NCI-H226 (cell line): ENCODE measurements at places on chromosomes 2 and 18.

GRCh38 chr2:230975927-230976326 is 20.0 kb upstream of the SPATA3 start:
- DNase-seq = no peak

GRCh38 chr2:62194558-62195420 is 1.1 kb upstream of the B3GNT2 start:
- no peak for DNase-seq

DNA sequence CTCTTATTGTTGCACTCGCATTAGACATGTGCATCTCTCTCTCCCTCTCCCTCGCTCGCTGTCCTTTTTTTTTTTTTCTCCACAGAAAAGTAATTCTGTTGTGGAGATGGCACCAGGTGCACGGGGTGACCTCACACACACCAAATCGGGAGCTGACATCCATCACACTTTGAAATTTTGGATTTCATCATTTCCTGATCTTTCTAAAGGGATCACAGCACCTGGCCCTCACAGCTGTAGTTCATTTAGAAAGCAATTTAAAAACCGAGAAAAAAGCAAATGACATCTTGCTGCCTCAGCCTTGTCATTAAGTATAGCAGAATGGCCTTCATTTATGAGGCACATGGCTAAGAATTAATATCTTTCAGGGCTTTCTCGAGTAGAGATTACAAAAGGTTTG is 717.2 kb downstream of the RNF144A start:
- DNase-seq = no peak

GRCh38 chr2:209938906-209939305 is 63.5 kb upstream of the RPE start:
- DNase-seq = no peak

DNA sequence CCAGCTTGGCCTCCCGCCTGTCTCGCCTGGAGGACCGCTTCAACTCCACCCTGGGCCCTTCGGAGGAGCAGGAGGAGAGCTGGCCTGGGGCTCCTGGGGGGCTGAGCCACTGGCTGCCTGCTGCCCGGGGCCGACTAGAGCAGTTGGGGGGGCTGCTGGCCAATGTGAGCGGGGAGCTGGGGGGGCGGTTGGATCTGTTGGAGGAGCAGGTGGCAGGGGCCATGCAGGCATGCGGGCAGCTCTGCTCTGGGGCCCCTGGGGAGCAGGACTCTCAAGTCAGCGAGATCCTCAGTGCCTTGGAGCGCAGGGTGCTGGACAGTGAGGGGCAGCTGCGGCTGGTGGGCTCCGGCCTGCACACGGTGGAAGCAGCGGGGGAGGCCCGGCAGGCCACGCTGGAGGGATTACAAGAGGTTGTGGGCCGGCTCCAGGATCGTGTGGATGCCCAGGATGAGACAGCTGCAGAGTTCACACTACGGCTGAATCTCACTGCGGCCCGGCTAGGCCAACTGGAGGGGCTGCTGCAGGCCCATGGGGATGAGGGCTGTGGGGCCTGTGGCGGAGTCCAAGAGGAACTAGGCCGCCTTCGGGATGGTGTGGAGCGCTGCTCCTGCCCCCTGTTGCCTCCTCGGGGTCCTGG is 3.7 kb upstream of the KHK start:
- DNase-seq = no peak

DNA sequence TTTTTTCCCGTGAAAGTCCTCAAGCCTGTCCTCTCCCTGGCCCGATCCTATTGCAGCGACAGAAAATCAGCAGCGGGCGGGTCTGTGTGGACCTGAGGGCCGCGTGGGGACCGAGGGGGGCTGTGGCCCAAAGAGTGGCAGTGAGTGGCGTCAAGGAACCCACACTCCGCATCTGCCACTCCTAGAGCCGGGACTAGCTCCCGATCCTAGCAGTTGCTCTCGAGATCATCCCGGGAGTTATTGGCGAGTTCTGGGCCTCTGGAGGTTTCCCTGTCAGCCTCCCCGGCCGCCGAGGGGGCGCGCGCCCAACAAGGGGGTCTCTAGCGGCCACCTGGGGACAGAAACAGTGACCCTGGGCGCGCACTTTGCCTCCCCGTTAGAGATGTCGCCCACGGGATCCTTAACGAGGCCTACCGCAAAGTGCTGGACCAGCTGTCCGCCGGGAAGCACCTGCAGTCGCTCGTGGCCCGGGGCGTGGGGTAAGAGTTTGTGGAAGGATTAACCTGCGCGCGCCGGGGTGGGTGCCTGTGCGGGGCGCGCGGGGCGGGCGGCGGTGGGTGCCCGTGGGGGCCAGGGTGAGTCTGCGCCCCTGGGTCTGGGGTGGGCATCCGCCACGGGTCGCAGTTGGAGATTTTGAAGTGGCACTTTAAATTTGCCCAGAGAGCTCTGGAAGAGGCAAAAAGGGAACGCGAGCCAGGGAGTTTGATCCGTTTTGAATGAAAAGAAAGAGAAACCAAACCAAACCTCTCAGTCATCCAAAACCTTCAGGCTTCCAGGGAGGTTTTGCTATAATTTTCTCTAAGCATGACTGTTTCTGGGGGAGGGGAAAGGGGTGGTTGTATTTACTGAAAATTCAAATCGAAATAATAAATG is 3.5 kb downstream of the ADCYAP1 start:
- DNase-seq = no peak

GRCh38 chr2:64630752-64631151 is 23.0 kb downstream of the SERTAD2 start:
- DNase-seq = no peak

DNA sequence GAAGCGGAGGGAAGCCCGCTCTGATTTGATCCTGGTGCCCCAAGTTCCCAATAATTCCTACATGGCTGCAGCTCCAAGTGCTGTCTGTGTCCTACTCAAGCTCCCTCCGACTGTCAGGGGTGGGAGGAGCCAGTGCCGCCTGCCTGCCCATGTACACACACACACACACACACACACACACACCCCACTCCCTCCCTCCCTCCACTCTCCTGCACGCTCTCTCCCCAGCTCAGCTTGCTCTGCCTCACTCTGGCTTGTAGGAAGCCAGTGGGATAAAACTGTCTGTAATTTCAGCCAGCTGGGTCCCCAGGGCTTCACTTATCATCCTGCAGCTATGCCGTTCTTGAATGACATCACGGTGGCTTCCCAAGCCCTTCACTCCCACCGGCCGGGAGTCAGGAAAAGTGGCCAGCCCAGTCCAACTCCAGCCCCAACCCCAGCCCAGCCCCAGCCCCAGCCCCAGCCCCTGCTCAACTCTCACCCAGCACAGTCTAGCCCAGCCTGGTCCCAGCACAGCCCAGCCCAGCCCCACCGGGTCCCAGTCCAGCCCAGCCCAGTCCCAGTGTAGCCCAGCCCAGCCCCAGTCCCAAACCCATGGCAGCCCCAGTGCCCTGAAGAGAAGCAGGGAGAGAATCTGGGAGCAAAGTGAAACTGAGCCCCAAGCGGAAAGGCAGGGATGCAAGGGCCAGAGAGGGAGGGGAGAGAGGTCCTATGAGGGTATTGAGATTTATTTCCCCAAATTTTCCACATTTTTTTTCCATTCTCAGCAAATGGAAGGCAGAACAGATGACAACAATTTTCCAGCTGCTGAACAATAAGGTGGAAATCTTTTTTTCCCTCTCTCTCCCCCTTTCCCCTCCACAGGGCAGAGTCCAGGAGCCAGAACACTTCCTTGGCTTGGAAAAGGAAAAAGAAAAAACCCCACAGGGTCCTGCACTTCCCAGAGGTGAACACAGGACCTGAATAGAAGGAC is 144.0 kb downstream of the TNS1 start:
- no peak for DNase-seq

DNA sequence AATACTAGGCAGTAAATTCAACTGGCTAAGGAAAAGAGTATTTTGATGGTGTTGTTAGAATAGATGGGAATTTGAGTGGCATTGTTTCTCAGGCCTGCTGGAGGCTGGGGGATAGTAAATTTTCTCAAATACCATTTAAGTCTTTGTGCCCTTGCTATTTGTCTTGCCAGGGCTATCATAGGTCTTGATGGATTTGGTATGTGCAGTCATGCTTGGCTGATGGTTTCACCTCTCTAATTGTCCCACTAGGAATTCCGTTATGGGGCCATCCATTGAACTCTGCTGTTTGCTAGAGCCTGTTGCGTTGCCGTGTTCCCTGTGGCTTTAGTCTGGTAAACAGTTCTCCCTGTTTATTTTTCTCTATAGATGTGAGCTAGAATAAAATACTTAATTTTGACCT is 438.1 kb upstream of the FAM98A start:
- DNase-seq = no peak

GRCh38 chr2:24923106-24923505 is 3.1 kb upstream of the ADCY3 start:
- DNase-seq = no peak

DNA sequence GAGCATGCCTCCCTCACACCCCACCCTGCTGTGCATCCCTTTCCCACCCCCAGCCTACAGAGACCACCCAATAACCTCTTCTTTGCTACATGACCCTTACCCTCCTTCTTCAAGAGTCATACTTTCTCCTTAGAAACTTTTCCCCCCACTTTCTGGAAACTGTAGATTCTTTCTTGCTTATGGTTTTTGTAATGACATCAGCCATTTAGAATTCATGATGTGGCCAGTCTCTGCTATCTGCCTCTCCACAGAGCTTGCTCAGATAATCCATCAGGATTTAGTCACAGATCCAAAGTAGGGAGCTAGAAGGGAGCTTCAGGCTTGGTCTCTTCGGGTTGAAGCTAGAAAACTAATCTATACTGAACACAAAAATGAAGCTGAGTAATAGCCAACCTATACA is 36.5 kb downstream of the GALM start:
- peak; percentile 90 for DNase-seq

DNA sequence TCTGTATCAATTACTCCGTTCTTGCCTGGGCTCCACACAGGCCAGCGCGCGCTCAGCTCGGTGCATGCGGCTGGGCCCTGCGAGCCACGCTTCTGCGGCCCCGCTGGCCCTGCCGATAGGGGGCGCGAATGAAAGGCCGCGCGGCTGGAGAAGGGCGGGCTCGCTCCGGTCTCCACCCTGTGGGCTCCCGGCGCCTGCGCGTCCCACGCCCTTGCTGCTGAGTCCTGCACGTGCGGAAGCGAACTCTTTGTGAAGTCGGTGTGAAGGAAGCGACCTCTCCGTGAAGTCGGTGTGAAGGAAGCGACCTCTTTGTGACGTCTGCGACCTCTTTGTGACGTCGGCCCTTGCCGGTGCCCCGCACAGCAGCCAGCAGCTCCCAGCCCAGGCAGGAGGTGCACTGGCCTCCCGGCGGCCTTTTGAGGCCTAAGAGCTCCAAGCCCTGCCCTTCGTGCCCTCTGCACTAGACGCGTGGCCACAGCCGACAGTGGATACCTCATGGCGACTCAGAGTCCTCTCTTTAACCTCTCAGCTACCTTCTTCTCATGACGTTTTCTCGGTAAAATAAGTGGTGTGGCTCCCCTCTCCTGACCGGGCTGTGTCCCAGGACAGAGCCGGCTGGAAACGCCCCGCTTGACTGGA is 391.9 kb upstream of the RAB6C start:
- DNase-seq = no peak

DNA sequence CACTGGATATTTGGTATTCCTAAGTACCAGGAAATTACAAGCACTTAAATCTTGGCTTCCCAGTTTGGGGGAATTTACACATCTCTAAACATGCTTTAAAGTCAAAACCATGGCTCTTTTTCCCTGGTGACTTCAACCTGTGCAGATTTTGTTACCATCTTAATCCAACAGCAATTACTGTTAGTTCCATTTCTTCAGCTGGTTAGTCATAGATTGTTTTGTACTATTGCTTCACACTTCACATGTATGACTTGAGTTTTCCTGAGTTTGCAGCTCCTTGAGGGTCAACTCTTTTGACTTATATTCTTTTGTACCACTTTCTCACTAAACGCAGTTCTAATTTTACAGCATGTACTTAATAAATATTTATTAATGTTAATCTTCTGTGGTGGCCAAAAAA is 203.4 kb upstream of the RND3 start:
- DNase-seq = no peak

- DNase-seq = peak; percentile 71
These were observed 78.0 kb downstream of the CRIM1 start for GRCh38 chr2:36433311-36434217.

DNA sequence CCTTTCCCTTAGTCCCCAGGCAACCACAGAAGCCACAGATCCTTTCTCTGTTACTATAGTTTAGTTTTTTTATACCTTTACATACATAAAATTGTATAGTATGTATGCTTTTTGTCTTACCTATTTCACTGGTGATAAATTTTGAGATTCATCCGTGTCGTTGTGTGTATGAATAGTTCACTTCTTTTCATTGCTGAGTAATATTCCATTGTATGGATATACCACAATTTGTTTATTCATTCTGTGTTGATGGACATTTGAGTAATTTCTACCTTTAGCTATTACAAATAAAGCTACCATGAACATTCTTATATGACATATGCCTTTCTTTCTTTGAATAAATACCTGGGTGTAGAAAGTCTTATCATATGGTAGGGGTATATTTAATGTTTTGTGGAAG is 102.8 kb upstream of the CERS6 start:
- DNase-seq = no peak

DNA sequence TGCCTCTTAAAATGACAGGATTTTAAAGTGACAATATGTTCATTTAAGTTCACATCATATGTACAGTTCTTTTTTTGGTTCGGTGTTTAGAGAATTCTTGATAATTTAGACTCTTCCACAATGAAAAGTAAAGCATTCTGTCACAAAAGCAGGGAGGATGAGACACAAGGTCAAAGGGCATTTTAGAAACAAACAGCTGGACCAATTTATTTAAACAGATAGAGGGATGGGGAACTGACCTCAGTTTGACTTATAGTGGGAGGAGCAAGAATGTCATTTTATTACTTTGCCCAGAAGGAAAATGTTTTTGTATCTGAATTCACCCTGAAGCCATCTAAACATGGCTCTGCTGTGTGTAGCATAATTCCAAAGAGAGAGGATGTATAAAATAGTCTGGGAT is 128.5 kb downstream of the MEIS1 start:
- no peak for DNase-seq
